ENCODE measurements at places on chromosomes 6 and 20. TPM values are rescaled to one million over a fixed set of nuclear protein-coding genes. Genes with fewer than 3 reads are reported as not detected.

Gene MATN4
- total RNA-seq, result not detected

Gene PPIL6
- 0.52 TPM for total RNA-seq

Gene HLA-DQA2
- not detected for total RNA-seq

Gene POU5F1
- total RNA-seq, result not detected

Gene STMND1
- total RNA-seq, result not detected

Gene ZNF184
- 17.4 TPM for total RNA-seq

Gene GCLC
- total RNA-seq, result 40.9 TPM

Gene FABP7
- total RNA-seq, result not detected

Gene VIP
- total RNA-seq, result not detected

Gene ELMO2
- 70.7 TPM for total RNA-seq

Gene COL9A3
- total RNA-seq, result not detected

Gene SFT2D1
- total RNA-seq, result 40.3 TPM

GRCh38 chr6:34731393-34732060, 25.8 kb upstream of the SNRPC start:
- no peak for DNase-seq

GRCh38 chr6:1131285-1132079, 180.4 kb upstream of the FOXQ1 start:
- no peak for DNase-seq

GRCh38 chr6:93417421-93418013, 1.8 kb downstream of the EPHA7 start:
- DNase-seq, result no peak

GRCh38 chr6:119479860-119480655, 130.5 kb upstream of the MAN1A1 start:
- DNase-seq, result no peak

GRCh38 chr6:69907981-69908498, 41.7 kb downstream of the COL19A1 start:
- DNase-seq, result no peak

DNA sequence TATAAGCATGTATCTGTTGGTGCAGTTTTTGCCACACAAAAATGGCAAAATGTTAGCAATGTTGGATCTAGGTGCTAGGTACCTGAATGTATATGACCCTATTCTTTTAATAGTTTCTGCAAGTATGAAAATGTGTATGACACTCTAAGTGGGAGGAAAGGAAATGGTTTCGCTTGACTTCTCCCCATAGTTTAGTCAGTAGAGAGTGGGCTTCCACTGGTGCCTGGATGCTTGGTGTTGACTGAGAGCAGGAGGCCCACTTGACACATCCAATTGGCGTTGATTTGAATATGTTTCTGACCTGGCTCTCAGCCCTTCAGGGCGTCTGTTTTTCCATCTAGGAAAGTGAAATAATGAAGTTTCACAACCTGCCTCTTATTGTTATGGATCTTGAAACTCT, 41.8 kb upstream of the GABRR1 start:
- no peak for DNase-seq

DNA sequence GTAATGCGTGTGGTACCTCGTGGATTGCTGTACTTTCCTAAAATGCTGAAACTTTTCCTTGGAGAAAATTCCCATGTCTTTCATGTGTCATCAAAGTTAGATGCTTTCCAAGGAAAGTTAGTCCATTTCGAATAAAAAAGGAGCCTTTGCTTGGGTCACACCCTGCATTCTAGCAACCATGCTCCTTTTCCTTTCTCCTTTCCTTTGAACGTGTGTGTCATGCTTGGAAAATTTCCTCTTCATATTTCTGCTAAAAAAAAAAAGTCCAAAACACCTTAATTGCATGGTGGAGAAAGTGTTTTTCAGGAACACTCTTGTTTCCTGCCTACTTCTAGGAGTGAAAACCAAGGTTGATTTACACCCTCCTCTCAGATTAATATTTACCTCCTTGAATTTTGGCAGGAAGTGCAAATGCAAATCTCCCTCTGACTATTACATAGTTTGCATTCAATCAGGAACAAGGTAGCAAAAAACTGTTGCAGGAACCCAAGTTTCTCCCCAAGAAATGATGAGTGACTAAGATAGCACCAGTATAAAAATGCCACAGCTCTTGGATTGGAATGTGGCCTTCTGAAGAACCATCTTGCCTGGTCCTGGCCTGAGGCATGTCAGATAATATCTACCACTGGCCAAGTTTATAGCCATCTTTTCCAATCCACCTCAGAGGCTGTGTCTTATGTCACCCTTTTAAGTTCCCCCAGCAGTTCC, 590.6 kb downstream of the QKI start:
- DNase-seq, result no peak

DNA sequence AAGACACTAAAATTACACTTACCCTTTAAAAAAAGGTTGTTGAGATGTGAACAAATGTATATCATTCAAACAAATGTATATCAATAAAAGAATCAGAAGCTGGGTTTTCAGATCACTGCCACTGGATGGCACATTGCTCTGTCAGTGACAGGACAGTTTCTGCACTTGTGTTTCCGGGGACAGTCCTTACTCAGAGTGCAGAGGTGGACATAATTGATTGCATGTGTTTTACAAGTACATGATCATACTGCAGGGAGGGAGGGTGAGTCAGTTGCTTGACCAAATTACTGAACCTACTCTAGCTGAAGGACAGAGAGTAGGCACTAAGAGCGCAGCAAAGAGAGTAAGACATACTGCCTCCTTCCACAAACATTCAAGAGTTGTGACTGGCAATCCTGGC, 302.3 kb downstream of the TENT5A start:
- DNase-seq, result no peak

GRCh38 chr6:45253453-45253852, 74.7 kb upstream of the RUNX2 start:
- DNase-seq, result no peak

GRCh38 chr6:6125495-6125894, 118.8 kb upstream of the NRN1 start:
- DNase-seq, result no peak

DNA sequence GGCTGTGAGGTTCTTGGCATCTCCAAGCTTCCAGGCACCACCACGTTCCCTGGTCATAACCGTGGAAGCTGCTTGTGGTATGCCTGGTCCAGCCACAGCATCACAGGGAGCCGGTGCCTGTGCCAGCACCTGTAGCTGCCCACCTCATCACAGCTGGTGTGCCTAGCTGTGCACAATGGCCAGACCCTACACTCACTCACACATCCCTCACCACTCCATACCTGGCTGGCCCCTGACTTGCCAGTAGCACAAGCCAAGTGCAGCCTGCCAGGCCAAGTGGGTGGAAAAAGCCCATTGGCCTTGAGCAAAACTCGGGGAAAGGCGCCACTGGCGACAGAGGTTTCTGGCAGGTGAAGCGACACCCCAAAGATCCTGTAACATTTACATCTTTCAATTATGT, 192.3 kb upstream of the MANEA start:
- no peak for DNase-seq
